T-cell (primary cell): ENCODE measurements at places on chromosomes 2 and 18.

DNA sequence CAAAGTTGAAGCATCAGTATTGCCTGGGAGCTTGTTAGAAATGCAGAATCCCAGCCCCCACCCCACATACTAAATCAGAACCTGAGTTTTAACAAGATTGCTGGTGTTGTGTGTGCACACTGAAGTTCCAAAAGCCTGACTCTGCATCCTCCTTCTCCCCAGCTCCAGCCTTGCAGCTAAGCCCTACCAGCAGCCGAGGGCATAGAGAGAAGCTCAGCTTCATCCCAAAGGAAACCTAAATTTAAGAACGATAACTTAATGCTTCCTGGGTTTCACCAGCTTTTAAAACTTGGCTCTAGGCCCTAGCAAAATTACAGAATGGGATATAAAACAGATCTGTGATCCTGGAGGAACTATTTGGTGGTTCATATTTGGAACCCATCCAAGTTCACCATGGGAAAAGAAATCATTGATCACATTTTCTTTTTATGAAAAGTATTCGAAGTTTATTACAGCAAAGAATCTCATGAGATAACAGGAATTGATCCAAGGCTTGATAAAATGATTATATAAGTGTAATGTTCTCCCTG, 11.1 kb downstream of the SMYD1 start:
- no peak for DNase-seq

GRCh38 chr2:67032076-67032475, 365.1 kb upstream of the ETAA1 start:
- DNase-seq, result no peak

- DNase-seq, result no peak
Measured at GRCh38 chr2:24509425-24509824, 18.4 kb downstream of the NCOA1 start.

- DNase-seq, result no peak
Measured at GRCh38 chr18:8735274-8735673, 29.9 kb downstream of the MTCL1 start.

DNA sequence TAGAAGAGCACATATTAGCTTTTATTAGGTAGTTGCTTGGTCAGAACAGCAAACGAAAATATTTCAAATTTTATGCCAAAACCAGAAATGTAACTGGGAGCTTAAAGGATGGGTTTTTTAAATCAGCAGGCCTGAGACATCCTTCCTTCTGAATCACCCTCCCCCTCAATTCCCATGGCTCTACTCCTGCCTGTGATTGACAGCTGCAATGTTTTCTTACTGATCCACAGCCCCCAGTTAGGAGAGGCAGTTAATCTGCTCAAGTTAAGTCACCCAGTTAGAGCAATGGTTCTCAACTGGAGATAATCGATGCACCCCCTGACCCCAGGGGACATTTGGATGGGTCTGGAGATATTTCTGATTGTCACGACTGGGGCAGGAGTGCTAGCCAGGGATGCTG, 24.9 kb downstream of the KCTD18 start:
- DNase-seq, result no peak

DNA sequence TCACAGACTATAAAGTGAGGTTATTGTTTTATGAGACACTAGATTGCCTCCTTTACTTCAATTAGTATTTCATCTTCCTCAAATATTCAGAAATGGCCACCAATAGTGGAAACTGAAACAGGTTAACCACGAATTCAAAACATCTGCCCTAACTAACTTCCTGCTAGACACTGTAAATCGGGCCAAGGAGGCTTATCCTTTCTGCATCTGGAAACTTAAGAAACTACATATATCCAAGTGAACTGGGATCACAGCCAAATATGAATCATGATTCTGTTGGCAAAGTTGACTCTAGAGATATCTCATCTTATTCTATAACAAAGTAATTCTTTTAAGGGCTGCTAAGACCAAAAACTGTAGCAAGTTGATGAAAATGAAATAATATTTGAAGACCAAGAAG, 136.6 kb upstream of the ZC3H15 start:
- DNase-seq, result no peak

DNA sequence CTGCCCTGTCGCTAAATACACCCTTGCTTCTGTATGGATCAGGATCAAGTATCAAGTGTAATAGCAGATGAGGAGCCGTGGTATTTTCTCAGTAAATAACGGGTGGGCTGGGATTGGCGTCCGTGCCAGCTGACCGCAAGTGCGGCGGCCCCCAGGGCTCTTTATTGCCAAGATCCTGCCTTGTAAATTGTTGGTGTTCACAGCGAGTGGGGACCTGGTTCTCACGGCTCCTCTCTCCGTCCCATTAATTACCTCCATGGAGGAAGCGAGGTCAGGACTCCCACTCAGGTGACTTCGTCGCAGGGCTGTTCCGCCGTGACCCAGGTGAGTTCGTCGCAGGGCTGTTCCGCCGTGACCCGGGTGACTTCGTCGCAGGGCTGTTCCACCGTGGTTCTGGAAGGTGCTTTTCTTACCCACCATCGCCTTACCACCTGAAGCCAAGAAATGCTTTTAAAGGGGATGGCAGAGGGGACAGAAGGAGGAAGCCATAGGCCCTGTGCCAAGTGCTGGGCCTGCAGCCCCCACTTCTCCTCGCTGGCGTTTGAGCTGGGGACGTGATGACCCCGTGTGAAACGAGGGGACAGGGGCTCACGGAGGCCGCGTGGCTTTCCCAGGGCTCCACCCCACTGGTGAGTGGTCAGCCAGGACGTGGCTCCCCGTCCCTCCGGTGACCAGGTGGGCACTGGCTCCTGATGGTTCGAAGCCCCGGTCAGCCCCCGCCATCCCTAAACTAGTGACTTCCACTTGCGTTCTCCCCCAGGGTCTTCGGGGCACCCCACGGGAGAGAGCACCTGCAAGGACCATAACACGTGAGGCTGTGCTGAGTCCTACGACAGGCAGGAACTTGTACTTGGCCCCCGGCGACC, 118.4 kb downstream of the TWIST2 start:
- no peak for DNase-seq

- DNase-seq, result no peak
Measured at GRCh38 chr2:15579641-15580040, 12.0 kb upstream of the DDX1 start.
